NCI-H1105 treated with DMSO at 0.1 percent for 48 hours (cell line): ENCODE measurements at places on chromosomes 5 and 9.

DNA sequence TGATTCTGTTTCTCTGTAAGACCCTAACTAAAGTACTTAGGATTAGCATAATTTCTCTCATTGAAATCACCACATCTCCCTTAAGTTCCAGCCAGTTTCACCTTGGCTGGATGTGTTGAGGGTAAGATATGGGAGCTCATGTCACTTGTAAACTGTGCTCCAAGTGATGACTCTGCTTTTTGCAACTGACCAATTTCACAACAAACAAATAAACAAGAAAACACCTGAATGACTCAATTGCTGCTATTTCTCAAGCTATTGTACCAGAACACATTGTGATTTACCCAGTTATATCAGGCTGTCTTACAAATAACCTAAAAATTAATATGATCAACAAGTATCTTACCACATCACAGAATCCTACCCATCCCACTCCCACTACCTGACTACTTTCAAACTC is 379.1 kb upstream of the KIF2A start:
- DNase-seq, result no peak

DNA sequence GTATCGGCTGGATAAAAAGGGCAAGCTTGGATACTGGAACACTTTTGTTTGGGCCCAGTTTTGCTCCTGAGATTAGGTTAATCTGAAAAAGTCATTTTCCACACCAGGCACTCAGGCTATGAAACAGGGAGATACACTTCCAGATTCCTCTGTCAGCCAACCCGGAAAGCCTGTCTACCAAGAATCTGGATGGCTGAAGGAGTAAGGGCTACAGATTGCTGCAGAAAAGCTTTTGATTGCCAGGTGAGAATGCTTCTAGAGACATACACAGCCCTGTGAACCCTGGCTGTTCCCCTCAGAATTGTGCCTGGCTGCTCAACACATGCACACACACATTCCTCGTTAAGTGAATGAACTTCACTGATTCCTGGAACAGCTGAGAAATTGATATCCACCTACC is 114.4 kb downstream of the PSD2 start:
- no peak for DNase-seq

GRCh38 chr9:27073841-27074728 is 34.9 kb upstream of the TEK start:
- DNase-seq, result no peak

DNA sequence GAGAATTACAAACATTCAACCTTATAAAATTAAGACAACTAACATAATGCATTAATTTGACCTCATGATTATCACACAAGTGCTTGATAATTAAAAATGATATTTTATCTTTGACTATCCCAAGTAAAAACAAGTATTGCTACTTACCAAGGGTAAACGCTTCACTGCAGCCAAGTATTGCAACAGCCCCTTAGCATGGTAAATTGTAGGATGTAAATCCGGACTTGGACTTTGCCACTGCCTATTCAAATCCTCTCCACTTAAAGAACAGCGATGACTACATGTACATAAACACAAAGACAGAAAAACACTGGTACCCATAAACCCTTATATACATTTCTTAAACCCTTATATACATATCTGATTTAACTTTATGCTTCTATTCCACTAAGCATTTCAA is 155.1 kb downstream of the AGTPBP1 start:
- no peak for DNase-seq

DNA sequence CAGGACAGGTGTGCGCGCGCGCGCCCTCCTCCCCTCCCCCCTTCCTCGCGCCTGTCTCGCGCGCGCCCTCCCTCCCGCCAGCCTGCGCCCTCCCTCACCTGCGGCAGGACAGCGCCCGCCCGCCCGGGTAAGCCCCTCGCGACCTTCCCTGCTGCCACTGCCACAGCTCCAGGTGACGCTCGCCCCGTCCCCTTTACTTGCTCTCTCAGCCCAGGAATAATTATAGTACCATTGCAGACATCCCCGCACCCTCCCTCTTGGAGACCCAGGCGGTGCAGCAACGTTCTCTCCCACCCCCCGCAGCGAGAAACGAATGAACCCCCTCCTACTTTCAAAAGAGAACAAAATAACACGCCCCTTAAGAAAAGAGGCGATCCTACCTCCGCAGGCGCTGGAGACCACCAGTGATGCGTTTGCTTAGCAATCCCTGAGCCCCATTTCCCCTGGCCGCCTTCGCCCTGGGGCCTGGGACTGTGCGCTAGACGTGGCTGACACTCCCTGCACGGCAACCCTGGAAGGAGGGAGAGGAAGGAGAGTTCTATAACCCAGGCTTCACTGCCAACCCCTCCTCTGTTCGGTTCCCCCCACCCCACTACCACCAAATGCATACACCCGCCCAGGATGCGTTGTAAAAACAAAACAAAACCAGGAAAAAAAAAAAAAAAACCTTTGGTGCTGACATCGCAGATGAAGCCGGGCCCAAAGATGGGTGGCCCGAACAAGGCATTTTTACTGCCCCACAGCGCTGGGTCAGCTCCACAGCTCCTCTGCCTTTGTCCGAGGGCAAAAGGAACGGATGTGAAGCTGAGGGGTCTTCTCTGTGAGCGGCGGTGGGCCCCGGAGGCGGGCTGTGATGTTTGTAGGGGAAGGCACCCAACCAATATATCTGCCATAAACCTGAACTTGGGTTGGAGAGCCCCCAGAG is 5.6 kb upstream of the PURA start:
- no peak for DNase-seq

DNA sequence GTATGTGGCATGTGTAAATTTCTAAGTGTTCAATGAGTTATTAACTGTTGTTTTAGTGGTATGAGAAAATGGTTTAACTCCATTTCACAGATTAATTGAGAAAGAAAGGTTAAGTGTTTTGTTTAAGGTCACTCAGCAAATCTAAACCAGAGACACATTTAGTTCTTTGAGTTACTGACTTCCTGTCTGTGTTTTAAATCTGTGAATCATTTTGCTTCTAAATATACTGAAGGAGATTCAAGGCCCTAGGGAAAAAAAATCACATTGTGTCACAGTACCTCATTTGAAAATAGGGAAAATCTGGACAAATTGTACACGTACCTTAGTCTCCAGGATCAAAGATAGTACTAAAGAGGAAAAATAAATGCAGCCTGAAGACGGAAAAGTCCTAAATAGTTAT is 368.2 kb downstream of the TMEM161B start:
- no peak for DNase-seq

- DNase-seq, result no peak
Observed at GRCh38 chr5:142837081-142837725, 67.0 kb downstream of the ARHGAP26 start.

GRCh38 chr9:120872791-120873502 is 4.0 kb downstream of the PHF19 start:
- DNase-seq, result no peak

- DNase-seq, result no peak
Observed at GRCh38 chr5:111945535-111945934, 188.5 kb upstream of the NREP start.

GRCh38 chr5:40273936-40274335 is 405.8 kb upstream of the PTGER4 start:
- no peak for DNase-seq
